ENCODE measurements at places on chromosomes 16 and 17. TPM values are rescaled to one million over a fixed set of nuclear protein-coding genes. Genes with fewer than 3 reads are reported as not detected.

EVI2A gene
- total RNA-seq = 0.09 TPM

DPEP1 gene
- total RNA-seq = 0.30 TPM

ESRP2 gene
- under 0.01 TPM for total RNA-seq

CES5A gene
- not detected for total RNA-seq

TADA2A gene
- 17.9 TPM for total RNA-seq

RBBP6 gene
- total RNA-seq = 16.3 TPM

TMEM100 gene
- 0.23 TPM for total RNA-seq

Data from smooth muscle cell of the umbilical artery (primary cell).